Activated CD8-positive, alpha-beta T cell treated with anti-CD3 and anti-CD28 coated beads for 36 hours (primary cell): ENCODE measurements at places on chromosomes 3 and 15. TPM values are rescaled to one million over a fixed set of nuclear protein-coding genes. Genes with fewer than 3 reads are reported as not detected.

ALDH1L1 gene
- total RNA-seq = not detected

POPDC2 gene
- total RNA-seq = 1.3 TPM

WDR93 gene
- not detected for total RNA-seq

NRROS gene
- total RNA-seq = 24.2 TPM

MUC20 gene
- 0.65 TPM for total RNA-seq

CFAP91 gene
- not detected for total RNA-seq

SLC28A1 gene
- not detected for total RNA-seq

ANKRD34C gene
- not detected for total RNA-seq

TM4SF4 gene
- not detected for total RNA-seq

FETUB gene
- not detected for total RNA-seq

MAGI1 gene
- 0.47 TPM for total RNA-seq

TMC3 gene
- total RNA-seq = not detected

CCDC9B gene
- 2.3 TPM for total RNA-seq

TMCO5A gene
- total RNA-seq = not detected

CLDN1 gene
- 0.58 TPM for total RNA-seq

GRK7 gene
- 0.07 TPM for total RNA-seq

LRTM1 gene
- not detected for total RNA-seq

RFT1 gene
- total RNA-seq = 42.9 TPM

SCG5 gene
- total RNA-seq = 1.6 TPM

FOXB1 gene
- 0.13 TPM for total RNA-seq

KLF15 gene
- total RNA-seq = not detected

GRM2 gene
- 0.20 TPM for total RNA-seq

GABRB3 gene
- not detected for total RNA-seq

FSIP1 gene
- total RNA-seq = 0.43 TPM

SERINC4 gene
- total RNA-seq = 0.09 TPM

MEX3B gene
- total RNA-seq = 0.99 TPM

ALDH1A3 gene
- not detected for total RNA-seq

ZNF860 gene
- total RNA-seq = not detected

IGF1R gene
- 22.8 TPM for total RNA-seq

COL6A5 gene
- not detected for total RNA-seq

GPR62 gene
- not detected for total RNA-seq

OCA2 gene
- total RNA-seq = not detected
